Kidney epithelial cell (primary cell): ENCODE measurements at places on chromosomes 2 and 18.

GRCh38 chr18:53503914-53504441 lies 720.5 kb downstream of the MBD2 start:
- no peak for DNase-seq

DNA sequence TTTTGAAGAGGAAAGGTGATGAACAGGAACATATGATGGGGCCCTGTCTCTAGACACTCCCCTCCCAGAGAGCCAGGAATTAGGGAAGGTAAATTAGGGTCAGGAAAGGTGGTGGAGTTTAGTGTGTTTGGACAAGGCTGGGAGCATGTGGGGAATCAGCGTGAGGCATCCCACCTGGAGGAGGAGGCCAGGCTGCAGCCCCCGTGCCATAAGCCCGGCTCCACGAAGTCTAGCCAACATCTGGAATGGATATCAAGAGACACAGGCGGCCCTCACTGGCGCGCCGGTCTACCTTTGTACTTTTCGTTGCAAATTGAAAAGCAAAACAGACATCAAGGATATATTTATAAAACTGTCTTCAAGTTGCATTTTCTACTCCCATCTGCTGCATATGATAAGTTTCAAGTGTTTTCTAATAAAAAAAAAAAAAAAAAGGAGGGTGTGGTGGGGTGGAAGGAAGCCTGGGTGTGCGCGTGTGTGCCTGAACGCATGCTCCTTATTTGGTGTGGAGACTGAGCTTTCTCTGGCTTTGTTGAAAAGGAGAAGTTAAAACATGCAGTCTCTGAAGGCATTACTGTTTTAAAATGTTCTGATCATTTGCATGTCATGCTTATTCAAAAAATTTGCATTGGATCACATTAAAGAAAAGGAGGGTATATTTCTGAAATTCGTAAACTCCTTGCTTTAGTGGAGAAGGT lies 546.7 kb upstream of the ID2 start:
- no peak for DNase-seq

- no peak for DNase-seq
Measured at GRCh38 chr2:100383954-100384353, 33.5 kb downstream of the CHST10 start.

GRCh38 chr18:27520401-27520800 lies 335.3 kb upstream of the CHST9 start:
- no peak for DNase-seq

DNA sequence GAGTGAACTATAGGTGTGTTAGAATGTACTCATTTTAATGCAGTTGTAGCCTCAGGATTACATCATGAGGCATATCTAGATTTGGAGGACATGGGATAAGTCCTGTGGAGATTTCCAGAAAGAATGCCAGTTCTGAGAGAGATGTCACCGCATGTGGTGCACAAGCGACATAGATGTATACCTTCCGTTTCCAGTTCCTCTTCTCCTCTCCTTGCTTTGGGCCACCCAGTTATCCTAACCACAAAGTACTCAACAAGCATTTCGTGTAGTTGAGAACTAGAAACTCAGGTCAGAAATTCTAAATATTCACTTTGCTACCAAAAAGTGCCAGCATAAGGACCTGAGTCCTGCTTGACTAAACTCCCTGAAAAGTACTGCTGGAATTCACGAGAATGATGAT lies 66.5 kb downstream of the KCTD18 start:
- no peak for DNase-seq

- no peak for DNase-seq
Measured at GRCh38 chr2:231554748-231555545, 24.7 kb upstream of the NMUR1 start.

DNA sequence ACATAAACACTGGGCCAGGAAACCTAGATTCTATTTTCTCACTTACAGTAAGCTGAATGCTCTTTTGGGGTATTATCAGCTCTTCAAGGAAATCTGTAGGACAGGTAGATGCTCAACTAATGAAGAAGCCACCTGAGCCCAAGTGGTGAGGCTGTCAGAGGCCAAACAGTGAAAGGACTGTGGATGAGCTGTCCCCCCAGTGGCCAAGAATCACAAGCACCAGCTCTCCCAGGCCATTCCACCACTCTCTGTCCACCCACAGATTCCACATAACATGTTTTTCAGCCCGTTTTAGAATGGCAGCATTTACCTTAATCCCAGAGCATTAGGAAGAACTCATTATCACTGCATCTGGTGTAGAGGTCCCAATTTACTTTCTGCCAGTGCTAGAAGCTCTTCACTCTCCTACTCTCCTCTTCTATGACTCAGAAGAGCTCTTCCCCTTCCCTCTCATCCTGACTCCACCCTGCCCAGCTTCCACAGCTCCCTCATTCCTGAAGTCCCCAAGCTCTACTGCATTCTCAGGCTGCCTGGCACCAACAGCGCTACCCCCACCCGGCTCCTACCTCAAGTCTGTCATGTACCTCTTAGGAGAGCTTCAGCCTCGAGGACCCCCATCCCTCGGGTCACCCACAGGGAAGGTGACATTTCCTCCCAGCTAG lies 43.8 kb upstream of the GORASP2 start:
- no peak for DNase-seq
